Tibial artery (tissue), 4 donors: ENCODE measurements at places on chromosomes 12 and 14.

- H3K4me3 ChIP-seq = no peak overlapping the region
- no peaks in the 10 kb centered on the region for H3K4me1 ChIP-seq
- DNase-seq = no peak
- H3K27ac ChIP-seq = no peak overlapping the region
- H3K27me3 ChIP-seq = no peaks in the 10 kb centered on the region
Measured at GRCh38 chr14:47490766-47491165, 184.6 kb downstream of the MDGA2 start.

DNA sequence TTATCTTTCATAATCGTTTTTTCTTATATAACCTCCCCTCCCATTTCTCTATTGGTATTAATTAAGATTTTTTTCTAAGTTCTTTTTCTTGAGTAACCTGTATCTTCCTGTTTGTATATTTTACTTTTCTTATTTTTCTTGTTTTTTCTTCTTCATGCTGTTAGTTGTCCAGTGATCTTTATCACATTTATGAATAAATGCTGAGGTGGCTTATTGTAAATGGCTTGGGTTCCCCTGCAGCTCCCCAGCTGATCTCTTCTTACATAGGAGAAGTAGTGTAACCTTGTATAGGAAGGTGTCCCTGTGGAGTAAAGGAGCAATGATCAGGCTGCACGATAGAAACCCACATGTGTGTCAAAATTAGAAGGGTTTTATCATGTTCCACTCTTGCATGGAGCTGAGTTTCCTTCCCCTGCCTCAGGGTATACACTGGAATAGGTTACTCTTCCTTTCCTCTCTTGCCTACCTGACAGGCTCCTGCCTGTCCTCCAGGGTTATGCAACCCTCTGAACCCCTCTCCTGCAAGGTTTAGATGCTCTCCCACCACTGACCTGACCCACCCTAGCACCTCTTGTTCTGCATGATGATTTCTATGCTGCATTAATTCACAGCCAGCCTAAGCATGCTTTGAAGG lies 334.8 kb upstream of the RGS6 start:
- DNase-seq = no peak
- no peak overlapping the region for H3K4me3 ChIP-seq
- H3K27ac ChIP-seq = no peak overlapping the region
- H3K27me3 ChIP-seq = no peaks in the 10 kb centered on the region
- H3K36me3 ChIP-seq = no peaks in the 10 kb centered on the region
- peaks cover 35% of the 10 kb centered on the region for H3K4me1 ChIP-seq

- no peaks in the 10 kb centered on the region for H3K36me3 ChIP-seq
- no peaks in the 10 kb centered on the region for H3K4me1 ChIP-seq
- H3K27me3 ChIP-seq = no peaks in the 10 kb centered on the region
Measured at GRCh38 chr14:84493779-84494178, 1036.2 kb upstream of the FLRT2 start.

GRCh38 chr14:63964113-63964512 lies 111.3 kb downstream of the SYNE2 start:
- peaks cover 5% of the 10 kb centered on the region for H3K36me3 ChIP-seq
- H3K27me3 ChIP-seq = no peaks in the 10 kb centered on the region
- H3K4me1 ChIP-seq = no peaks in the 10 kb centered on the region
- no peak overlapping the region for H3K27ac ChIP-seq
- no peak for DNase-seq

GRCh38 chr14:20494935-20495766 lies 10.2 kb upstream of the RNASE10 start:
- no peaks in the 10 kb centered on the region for H3K36me3 ChIP-seq
- no peaks in the 10 kb centered on the region for H3K4me1 ChIP-seq
- peaks cover 4% of the 10 kb centered on the region for H3K27me3 ChIP-seq
- no peak overlapping the region for H3K4me3 ChIP-seq
- no peak overlapping the region for H3K27ac ChIP-seq

- no peaks in the 10 kb centered on the region for H3K27me3 ChIP-seq
- H3K4me1 ChIP-seq = no peaks in the 10 kb centered on the region
- no peaks in the 10 kb centered on the region for H3K36me3 ChIP-seq
- no peak for DNase-seq
Measured at GRCh38 chr14:42428996-42429395, 822.3 kb downstream of the LRFN5 start.
